Renal cortical epithelial cell (primary cell): ENCODE measurements at places on chromosomes 3 and 15.

GRCh38 chr15:61584410-61584809, 355.3 kb upstream of the RORA start:
- DNase-seq, result peak; percentile 2

- DNase-seq, result no peak
These were observed 779 bp upstream of the CTNNB1 start for GRCh38 chr3:41198526-41198925.

GRCh38 chr3:56782906-56783305, 18.8 kb downstream of the ARHGEF3 start:
- DNase-seq, result no peak

DNA sequence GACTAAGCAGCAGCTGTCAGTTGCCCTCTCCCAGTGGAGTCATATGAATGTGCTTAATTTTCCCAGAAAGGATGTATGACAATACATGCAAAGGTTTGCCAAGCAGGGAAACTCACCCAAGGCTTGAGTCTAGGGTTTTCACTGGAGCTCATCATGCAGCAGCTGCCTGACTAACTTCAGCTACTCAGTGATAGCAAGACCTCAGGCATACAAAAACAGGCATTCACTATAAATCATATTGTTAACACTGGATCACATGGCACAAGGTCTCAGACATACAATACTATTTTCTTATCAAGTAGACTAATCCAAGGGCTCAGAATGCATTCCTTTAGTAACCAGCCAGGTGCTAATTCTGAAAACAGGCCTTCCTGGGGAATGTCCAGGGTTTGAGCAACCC, 85.0 kb upstream of the STAC start:
- DNase-seq, result no peak

- DNase-seq, result no peak
These were observed 5.3 kb downstream of the MYZAP start for GRCh38 chr15:57596978-57597377.

DNA sequence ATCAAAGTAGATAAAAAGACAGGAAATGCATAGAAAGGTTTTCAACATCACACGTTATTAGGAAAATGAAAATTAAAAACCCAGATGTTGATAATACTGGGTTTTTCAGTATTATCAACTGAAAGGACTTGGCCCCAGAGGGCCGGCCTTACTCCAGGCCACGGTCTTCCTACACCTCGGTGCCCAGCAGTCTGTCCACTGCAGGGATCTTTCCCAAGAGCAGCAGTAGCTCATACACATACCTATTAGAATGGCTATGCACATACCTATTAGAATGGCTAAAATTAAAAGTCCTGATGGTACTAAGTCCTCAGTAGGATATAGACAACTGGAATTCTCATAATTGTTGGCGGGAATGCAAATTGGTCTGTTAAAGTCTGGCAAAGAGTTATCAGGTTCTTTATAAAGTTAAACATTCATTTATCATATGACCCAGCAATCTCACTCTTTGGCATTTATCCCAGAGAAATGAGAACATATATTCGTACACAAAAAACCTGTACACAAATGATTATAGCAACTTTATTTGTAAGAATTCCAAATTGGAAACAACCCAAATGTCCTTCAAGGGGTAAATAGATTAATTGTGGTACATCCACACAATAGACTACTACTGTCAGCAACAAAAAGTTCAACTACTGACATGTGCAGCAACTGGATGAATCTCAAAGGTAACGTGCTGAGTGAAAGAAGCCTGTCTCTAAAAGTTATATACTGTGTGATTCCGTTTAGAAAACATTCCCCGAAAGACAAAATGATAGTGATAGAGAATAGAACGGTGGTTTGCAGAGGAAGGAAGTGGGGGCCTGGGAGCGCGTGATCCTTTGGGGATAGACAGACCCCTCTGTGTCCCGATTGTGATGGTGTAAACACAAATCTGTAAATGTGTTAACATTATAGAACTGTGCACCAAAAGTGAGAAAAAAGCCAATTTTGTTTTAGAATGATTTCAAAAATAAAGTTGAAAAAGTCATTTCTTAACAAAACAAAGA, 62.3 kb downstream of the MCTP2 start:
- DNase-seq, result no peak

DNA sequence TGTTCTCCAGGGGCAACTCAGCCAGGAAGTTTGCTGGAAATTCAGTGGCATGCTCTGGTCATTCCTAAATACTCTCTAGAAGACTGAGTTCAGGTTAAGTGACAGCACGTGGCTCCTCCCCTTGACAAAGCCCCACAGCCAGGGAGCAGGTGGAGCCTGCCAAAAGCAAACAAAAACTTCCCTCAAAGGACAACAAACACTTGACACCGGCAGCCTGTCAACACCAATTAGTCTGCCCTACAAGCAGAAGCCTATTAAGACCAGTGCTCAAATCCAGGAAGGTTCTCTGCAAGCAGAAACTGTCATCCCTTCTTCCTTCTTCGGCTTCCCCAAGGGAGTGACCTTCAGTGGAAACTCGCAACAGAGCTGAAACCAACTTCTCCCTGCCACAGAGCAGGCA, 5.0 kb downstream of the MEX3B start:
- DNase-seq, result no peak

DNA sequence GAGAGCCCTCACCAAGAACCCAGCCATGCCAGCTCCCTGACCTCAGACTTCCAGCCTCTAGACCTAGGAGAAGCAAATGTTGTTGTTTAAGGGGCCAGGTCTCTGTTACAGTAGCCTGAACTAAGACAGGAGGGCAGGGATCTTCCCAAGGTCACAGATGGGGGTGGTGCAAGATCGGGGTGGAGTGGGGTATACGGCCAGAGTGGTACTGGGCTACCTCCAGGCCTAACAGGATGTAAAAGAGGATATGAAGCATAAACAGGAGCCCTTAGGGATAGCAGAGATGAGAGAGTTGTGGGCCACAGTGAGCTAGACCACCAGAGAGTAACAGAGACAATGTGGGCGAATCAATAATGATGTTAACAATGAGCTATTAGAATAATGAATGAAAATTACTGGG, 82.9 kb downstream of the TOP2B start:
- no peak for DNase-seq

DNA sequence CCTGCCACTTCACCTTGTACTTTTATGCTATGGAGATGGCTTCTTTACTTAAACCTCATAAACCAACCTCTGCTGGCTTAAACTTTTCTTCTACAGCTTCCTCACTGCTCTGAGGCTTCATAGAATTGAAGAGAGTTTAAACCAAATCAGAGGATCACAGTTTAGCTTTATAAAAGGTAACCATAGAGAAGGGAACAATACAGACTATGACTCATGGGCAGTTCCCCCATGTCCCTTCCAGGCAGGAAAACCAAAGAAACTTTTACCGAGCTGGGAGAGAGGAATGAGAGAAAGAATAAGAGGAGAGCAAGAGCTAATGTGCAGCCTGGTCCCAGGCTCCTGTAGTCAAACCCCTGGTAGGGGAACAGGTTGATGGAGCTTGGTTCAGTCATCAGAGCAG, 53.9 kb upstream of the NEDD4 start:
- peak; percentile 81 for DNase-seq

DNA sequence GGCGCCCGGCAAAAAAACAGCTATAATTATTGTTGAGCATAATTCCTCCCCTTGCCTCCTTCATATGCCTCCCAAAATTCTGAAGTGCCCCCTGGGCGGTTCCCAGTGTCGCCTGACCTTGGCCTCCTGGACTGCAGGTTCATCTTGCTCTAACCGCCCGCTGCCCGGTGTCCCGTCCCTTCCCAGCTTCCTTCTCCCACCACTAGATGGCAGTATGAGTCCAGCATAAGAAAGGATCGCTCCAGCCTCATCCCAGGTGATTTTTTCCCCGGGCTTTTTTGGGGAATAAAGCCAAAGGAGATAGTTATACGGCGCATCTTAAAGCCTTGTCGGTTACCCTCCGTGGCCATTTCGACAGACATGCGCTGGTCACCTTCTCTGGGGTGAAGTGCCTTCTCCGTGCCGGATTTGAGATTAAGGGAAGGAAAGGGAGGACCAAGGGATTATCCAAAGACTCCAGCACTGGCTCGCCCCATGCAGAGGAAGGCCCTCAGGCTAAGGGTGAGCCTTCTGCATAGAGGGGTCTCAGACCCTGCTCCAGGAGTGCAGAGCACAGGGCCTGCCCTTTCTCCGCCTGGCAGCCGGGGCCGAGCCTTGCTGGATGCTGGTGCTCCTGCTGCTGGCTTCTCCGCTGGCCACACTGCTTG, 45.8 kb upstream of the TRA2B start:
- peak; percentile 32 for DNase-seq

DNA sequence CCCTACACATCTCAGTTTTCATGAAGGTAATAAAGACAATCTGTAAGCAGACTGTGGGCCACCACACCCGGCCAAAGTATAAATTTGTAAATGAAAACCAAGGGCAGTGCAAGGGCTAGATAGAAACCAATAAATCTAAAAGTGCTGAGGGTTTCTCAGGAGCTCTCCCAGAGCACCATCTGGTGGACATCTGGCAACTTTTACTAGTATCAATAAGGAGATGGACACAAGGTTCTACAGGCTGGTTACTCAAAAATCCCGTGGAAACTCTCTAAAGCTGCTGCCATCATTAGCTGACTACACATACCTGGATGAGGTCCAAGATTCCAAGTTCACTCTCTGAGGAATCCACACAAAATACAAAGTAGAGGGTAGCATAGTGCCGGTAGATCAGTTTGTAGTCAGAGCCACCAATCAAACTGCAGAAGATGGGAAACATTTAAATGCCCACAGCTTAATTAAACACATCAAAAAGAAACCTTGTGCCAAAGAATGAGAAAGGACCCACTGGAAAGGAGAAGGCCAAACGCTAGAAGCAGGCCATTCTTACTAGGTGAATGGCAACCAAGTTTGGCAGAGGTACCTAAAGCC, 5.5 kb downstream of the AP3S2 start:
- DNase-seq, result peak; percentile 66

DNA sequence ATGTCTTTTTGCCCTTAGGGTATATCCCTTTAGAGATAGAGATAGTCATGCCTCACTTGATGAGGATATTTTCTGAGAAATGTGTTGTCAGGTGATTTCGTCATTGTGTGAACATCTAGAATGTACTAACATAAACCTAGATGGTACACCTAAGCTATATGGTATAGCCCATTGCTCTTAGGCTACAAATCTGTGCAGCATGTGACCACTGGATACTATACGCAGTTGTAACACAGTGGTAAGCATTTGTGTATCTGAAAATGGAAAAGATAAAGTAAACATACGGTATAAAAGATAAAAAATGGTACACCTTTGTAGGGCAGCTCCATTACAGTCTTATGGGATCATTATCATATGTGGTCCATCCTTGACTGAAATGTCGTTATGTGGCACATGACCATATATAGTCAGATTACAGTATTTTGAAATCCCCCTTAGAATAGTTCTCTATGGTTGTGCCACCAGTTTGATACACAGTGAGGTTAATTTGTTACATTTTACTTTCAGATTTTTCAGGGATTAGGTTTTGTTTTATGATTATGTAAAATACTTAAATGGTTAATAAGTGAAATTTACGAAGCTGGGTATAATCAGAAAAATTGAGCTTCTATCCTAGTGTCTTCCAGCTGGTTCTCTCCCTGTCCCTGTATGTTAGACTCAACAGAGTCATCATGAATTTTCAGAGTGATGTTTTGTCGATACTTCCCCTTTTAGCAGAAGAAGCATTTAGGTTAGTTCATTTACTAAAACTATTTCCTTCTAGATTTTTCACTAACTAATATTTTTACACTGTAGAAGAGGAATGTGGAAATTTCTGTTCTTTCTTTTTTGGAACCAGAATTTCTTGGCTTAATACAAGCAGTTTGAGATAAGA, 12.8 kb downstream of the SETD5 start:
- no peak for DNase-seq

DNA sequence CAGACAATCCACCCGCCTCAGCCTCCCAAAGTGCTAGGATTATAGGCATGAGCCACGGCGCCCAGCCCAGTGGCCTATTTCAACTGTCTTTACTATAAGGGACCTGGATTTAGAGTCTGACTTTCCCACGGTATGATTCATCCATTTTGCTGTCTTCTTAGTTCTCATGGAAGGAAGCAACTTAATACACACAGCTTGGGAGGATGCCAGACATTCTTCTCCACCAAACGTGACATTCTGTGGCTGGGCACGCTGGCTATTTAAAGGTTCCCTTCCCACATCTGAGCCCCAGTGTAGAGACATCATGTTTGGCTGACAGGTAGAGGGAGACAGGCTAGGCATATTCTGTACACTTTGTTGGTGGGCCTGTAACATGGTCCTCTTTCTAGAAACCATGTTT, 26.2 kb downstream of the FAM43A start:
- peak; percentile 99 for DNase-seq
